Stimulated activated naive CD8-positive, alpha-beta T cell treated with anti-CD3 and anti-CD28 coated beads, Interleukin-15, amount 100 ng/mL, for 72 hours (primary cell): ENCODE measurements at places on chromosomes 2 and 18.

- no peak for DNase-seq
Measured at GRCh38 chr2:186605041-186605440, 15.2 kb downstream of the ITGAV start.

- DNase-seq, result no peak
Measured at GRCh38 chr2:159648643-159649042, 32.3 kb upstream of the BAZ2B start.

- no peak for DNase-seq
Measured at GRCh38 chr2:83689402-83689801, 769.7 kb downstream of the SUCLG1 start.

- no peak for DNase-seq
Measured at GRCh38 chr2:135299658-135300244, 231.3 kb downstream of the ZRANB3 start.

DNA sequence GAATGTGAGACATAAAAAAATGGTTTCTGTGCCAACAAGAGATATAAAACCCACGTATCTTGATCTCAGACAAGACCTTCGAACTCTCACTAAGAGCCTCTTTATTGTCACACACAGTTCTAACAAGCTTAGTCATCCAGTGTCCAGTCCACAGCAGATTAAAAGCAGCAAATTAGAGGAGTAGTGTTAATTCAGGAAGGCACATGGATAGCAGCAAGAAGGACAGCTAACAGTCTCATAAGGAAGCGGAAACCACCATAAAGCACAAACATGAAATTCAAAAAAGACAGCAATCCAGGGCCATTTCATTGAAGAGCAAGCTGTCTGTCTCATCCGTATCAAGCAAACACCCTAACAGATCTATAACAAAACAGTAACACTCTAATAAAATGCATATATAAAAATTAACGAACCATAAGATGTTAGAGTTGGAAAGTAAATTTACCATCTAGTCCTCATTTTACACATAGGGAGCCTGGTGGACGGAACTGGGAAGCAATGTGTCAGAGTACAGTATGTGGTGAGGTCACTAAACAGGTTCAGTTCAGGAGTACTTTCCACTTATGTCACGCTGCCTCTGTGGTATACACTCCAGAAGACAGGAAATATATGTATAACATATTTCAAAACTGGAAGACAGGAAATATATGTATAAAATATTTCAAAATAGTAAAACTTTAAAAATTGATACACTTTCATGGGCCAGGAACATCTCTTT is 18.3 kb downstream of the AAK1 start:
- DNase-seq, result no peak
